Activated CD4-positive, alpha-beta T cell treated with anti-CD3 and anti-CD28 coated beads, Interleukin-2, Interleukin-6, amounts not matched to agents 100 ng/mL and 50 ng/mL, durations not matched to agents 16 hours and 8 hours (primary cell): ENCODE measurements at places on chromosomes 16 and 17.

DNA sequence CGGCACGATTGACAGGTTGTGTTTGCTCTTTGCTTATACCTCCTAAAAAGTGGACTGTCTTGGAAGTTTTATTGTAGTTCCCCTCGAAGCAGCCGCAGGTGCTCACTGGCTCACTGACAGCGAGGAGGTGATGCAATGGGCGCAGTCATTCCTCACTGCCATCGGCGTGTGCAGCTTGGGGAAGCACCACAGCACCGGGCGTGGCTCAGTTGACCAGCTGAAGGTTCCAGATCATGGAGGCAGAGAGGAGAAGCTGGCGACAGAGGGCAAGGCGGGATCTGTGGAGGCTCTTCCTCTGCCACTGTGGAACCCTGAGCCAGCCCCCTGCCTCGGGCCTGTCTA lies 72.1 kb upstream of the TNRC6C start:
- DNase-seq, result no peak

DNA sequence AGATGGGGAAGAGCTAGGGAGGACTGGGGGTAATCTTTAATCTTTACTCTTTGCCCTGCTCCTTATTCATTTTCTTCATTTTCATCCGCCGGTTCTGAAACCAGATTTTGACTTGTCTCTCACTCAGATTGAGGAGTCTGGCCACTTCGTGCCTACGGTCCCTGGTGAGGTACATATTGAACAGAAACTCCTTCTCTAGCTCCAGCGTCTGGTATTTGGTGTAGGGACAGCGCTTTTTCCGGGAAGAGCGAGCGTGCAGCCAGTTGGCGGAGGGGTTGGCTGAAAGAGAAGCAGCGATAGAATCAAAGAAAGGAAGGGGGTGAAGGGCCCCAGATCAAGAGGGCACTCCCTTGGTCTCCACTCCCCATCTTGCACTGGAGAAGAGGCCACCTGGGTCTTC lies 3.3 kb downstream of the HOXB9 start:
- DNase-seq, result no peak

- DNase-seq, result no peak
Observed at GRCh38 chr16:70638814-70639792, 7.3 kb upstream of the IL34 start.

DNA sequence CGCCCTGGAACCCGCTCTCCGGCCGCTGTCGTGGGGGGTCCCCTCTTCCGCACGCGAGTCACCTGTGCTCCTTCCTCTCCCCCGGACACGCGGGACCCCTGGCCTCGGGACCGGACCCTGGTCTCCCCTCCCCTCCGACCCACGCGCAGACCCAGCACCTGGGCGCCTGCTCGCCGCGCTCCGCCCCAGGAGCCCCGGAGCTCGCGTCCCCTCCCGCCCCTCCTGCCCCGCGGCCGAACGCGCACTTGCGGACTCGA lies 762 bp downstream of the RAB40B start:
- no peak for DNase-seq

GRCh38 chr17:72460711-72461110 lies 339.9 kb downstream of the SOX9 start:
- no peak for DNase-seq

GRCh38 chr17:37278247-37278894 lies 97.4 kb upstream of the C17orf78 start:
- no peak for DNase-seq

GRCh38 chr16:15714393-15715172 lies 64.5 kb downstream of the NDE1 start:
- no peak for DNase-seq

DNA sequence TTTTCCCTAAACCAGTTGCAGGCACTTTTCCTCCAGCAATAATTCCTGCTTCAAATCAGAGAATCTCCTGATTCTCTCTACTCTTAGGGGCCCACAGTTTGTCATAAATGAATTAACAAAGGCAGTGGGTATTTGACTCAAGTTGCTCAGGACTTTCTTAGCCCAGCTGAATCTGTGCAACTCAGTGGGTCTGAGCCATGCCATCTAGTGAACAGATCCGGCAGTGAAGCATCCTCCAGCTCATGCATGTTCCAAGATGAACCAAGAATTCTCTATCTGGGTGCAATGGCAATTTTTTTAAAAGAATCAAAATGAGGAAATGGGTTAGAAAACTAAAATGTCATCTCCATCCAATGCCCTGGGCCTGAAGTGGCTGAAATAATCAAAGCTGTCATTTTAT lies 575.2 kb upstream of the CDH11 start:
- DNase-seq, result no peak

DNA sequence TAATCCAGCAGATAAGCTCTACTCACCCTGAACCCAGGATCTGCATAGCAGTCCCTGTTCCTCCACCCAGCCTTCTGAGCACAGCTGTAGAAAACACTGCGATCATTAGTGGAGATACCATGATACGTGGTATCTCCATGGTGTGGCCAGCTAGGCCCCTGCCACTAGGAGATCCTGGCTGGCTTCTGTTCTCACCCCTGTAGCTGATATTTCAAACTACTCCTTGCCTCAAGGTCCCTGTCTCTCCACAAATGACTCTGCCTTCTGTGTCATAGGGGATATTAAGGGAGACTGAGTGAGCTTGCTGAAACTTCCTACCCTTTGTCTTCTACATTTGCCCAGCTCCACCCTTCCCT lies 44.3 kb downstream of the ERN1 start:
- DNase-seq, result peak; percentile 36

DNA sequence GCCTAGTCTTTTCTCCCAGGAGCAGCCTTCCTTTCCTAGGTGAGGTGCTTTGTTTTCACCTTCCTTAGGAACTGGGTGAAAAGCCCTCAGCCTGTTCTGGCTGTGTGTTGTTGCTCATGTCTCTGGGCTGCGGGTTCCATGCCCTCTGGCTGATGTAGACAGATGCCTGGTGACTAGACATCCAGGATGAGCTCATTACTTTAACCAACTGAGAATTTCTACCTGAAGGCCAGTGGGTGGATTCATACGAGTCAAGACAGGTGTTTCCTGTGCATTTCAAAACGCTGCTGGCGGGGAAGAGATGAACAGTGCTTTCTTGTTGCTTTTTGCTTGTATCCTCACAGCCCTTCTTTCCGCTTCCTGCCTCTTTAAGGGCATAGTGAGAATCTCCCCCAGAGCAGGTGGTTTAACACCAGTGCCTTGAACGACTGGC lies 22.3 kb downstream of the SAP30BP start:
- peak; percentile 60 for DNase-seq

- DNase-seq, result no peak
Observed at GRCh38 chr17:77356109-77356689, 215.4 kb downstream of the SEC14L1 start.

DNA sequence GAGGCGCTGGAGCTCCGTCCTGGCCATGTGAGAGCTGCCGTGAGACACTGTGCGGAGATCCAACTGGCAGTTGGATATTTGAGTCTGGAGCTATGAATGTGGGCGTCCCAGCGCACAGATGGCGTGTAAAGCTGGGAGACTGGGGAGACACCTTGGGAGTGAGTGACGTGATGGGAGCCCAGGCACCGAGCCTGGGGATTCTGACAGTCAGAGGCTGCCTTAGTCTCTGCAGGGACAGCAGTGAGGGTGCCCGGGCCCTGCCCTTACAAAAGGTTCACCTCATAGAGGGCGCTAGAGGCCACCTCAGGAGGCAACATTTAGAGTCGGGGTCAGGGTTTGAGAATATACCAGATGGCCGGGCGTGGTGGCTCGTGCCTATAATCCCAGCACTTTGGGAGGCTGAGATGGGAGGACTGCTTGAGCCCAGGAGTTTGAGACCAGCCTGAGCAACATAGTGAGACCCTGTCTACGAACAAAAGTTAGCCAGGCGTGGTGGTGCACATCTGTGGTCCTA lies 194.1 kb upstream of the GSE1 start:
- DNase-seq, result no peak

- DNase-seq, result peak; percentile 32
Observed at GRCh38 chr16:21600031-21600773, 825 bp downstream of the METTL9 start.

GRCh38 chr17:77529328-77529650 lies 388.5 kb downstream of the SEC14L1 start:
- no peak for DNase-seq

DNA sequence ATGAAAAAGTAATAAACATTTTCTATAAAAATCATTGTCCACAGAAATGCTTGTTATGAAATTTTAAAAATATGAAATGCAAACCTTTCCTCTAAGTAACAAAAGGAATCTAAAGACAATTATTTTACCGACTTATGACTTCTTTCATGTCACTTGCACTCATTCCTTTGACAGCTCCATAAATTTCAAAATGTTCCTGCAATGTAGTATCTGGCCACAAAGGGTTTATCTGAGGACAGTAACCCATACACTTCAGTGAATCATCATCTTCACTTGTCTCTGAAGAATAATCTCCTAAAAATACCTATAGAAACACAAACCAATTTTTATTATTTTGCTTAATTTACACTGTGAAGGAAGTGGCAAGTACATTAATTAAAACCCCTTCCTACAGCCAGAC lies 25.6 kb upstream of the ABCA10 start:
- DNase-seq, result no peak

DNA sequence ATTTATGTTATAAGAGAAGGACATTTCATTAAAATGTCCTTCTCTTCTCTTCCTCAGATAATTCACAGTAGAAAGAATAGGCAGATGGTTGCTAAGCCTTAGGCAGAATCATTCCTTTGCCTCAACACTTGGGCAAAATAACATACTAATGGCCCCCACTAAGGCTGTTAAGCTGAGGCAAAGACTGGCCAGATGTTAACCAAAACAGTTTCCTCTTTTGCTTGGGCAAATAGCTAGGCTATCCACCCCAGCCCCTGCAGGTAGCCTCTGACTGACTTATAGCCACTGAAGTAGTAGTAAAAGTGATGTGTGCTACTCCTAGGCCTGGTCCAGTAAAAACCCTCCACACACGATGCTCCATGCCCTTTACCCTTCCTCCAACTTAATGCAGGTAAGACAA lies 55.2 kb downstream of the SPAG9 start:
- DNase-seq, result no peak

DNA sequence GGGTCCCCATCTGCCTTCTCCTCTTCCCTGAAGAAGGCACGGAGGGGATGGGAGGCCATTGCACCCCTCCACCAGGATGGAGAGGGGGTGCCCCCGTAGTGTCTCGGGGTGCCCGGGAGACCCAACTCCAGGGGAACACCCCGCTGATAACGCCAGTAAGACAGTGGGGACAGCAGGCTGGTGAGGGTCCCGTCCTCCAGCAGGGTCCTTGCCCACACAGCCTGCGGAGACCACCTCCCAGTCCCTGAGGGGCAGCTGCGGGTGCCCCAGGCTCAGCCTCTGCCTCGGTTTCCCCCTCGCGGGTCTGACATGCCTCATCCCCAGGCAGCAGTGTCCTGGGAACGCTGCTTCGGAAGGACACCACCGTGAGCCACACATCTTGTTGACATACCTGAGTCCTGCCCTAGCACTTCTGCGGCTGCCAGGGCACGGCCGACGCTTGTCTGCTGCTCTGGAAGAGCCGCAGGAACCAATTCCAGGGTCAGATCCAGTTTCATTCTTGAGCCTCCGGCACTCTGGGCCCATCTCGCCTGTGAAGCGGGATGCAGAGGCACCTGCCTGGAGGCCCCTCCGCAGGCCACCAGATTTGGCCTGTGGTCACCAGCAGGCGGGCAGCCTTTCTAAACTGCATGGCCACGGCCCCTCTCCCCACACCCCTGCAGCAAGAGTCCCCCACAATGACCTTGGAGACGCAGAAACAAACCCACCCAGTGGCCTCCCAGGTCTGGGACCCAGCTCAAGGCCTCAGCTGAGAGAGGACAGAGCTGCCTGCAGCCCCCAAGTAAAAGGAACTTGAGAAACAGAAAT lies 39.9 kb upstream of the ZC3H18 start:
- DNase-seq, result no peak

DNA sequence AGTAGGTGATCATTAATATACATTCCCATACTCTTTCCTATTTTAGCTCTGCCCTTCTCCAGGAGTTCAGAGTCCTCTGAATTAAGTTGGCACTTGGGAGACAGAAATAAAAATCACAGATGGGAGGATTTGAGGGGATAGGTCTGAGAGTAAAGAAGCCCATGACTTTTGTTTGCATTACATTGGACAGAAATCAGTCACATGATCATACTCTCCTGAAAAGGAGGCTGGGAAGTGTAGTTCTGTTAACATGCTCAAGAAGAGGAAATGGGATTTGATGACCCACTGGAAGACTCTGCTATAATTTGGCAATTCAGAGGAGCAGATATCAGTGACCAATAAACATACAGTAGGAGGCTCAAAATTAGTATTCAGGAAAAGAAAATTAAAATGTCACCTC lies 674.9 kb upstream of the C16orf82 start:
- DNase-seq, result no peak

DNA sequence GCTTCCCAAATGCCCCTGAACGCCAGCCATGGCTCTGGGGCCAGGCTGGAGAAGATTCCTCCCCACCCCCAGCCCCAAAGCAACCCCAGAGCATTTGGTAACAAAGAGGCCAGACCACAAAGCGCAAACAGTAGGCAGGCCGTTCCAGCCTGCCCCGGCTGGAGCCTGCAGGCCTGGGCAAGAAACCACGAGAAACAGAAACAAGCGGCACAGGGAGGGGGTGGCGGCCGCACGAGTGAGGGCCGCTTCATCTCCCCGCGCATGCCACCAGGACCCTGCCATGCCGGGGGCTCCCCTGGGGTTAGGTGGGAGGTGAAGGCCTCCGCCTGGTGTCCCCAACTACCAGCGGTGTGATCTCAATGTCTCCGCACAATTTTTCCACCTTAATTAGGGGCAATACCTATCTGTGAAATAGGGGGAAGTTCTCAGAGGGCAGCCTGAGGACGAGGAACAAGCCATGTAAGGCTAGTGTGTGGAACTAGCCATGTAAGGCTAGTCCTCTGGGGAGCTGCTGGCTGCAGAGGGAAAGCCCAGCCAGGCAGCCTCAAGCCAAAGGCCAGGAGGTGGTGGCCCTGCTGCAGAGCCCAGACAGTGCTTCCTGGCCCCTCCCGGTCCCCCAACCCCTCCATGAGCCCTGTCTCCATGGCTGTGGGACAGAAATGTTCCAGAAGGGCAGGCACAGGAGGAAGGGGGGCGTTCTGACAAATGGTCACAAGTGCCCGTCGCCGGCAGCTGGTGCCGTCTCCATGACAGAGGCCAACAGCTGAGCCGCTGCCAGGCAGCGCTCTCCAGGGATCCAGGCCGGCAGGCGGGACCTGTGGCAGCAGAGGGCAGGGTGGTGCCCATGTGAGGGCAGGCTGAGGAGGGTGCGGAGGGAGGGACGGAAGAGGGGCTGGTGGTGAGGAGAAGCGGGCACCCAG lies 14.5 kb upstream of the MTSS2 start:
- no peak for DNase-seq

- no peak for DNase-seq
Observed at GRCh38 chr17:31704483-31704882, 154.6 kb downstream of the COPRS start.

- no peak for DNase-seq
Observed at GRCh38 chr16:83957296-83957855, 4.3 kb downstream of the OSGIN1 start.

- DNase-seq, result no peak
Observed at GRCh38 chr17:41871789-41872188, 6.6 kb upstream of the KLHL11 start.
